Occipital lobe (tissue), 3 donors: ENCODE measurements at places on chromosomes 4 and X. TPM values are rescaled to one million over a fixed set of nuclear protein-coding genes. Genes with fewer than 3 reads are reported as not detected.

Gene TMPRSS11E
- total RNA-seq: 0.16 TPM

- DNase-seq: no peak
Observed at GRCh38 chrX:23838953-23839352, 56.0 kb downstream of the SAT1 start.

DNA sequence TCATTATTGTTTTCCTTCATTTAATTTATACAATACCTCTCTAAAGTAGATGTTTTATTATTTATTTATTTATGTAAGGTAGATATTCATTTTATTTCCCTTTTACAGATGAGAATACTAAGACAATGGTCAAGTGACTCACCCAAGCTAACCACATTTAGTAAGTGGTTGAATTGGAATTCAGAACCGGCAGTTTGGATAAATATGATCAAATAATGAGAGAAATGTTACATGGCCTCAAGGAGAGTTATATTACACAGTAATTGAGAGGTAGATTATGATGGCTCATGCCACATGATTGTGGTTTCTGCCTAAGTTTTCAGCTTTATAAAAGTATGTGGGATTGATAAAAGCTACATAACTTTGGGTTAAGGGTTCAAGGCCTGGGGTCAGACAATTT lies 239.4 kb upstream of the BOD1L1 start:
- DNase-seq: no peak

- no peak for DNase-seq
Observed at GRCh38 chrX:30597216-30598012, 19.8 kb upstream of the TASL start.

DNA sequence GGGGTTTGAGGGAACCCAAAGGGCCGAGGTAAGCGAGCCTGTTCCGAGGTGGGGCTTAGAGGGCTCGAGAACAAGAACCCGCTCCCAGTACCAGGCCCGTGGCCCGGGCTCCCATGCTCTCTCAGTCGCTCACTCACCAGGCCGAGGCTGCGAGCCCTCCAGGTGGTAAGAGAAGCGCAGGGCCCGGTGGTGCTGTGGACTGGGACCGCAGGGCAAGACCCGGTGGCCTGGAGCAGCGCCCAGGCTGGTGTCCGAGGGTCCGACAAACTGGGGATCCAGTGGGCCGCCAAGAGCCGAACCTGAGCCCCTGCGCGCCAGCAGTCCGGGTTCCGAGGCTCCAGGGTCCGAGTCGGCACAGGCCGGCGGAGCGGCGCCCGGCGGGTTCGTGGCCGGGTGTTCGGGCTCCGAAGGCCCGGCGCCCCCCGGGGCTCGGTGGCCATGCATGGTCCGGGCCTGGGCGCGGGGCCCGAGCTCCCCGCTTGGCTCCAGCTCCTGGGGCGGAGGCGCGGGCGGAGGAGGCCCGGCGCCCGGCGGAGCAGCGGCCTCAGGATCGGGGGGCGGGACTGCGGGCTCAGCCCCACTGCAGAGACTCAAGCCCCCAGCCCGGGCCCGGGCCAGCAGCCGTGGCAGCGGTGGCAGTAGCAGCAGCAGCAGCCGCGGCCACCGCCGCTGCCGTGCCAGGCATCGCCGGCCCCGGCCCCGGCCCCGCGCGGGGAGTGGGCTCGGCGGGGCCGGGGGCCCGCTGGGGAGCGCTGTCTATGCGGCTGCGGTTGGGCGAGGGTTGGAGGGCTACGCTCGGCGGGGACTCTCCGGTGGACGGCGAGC lies 833 bp downstream of the FGD1 start:
- no peak for DNase-seq

- DNase-seq: no peak
Observed at GRCh38 chrX:52988985-52989917, 30.9 kb upstream of the FAM156A start.
